Stimulated activated CD4-positive, alpha-beta T cell treated with anti-CD3 and anti-CD28 coated beads, Interleukin-1b, Interleukin-23, amount 100 ng/mL, for 24 hours (primary cell): ENCODE measurements at places on chromosomes 7 and 10.

GRCh38 chr10:101008823-101009423, 9.3 kb downstream of the LZTS2 start:
- DNase-seq: no peak

GRCh38 chr10:72841487-72841886, 52.1 kb upstream of the OIT3 start:
- DNase-seq: no peak

GRCh38 chr10:112475575-112476218, 28.7 kb downstream of the VTI1A start:
- no peak for DNase-seq

DNA sequence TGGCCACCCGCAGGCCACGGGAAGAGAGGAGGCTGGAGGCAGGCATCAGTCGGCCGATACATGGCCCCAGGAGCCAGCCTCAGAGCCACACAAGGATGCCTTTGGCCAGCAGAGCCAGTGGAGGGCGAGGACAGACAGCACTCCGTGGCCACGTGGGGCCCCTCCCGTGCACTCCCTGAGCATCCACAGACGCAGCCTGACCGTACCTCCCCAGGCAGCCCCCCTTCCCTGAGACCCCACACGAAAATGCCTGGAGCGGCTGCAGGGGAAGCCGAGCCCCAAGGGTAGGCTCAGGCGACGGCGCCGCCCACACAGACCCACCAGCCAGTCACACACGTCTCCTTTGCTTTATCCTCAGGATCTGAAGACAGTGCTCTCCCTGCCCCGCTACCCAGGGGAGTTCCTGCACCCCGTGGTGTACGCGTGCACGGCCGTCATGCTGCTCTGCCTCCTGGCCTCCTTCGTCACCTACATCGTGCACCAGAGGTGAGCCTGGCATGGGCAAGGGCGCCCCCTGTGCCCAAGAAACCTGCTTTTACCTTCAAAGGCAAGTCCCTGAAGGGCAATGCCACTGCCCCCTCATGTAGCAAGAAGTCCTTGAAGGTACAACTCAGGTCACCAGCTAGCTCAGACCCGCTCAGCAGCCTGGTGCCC, 9.0 kb downstream of the ADGRA1 start:
- DNase-seq: no peak

DNA sequence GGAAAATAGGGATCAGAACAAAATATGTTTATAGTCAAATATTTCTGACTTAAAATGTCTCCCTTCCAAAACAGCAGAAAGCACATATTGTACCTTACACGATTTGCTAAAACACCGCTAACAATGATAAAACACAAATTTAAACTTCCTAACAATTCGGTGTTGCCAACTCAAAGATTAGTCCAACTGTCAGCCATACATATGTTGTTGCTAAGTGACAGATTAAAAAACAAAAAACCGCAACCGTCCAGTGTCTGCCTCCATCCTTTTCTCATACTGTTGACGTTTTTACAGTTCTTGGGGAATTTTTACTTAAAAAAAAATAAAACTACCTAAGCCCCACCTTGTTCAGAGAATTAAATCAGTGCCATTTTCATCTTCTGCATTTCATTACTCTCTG, 118.0 kb downstream of the RAB11FIP2 start:
- DNase-seq: no peak
